Stimulated activated CD8-positive, alpha-beta memory T cell treated with anti-CD3 and anti-CD28 coated beads, Interleukin-4, amount 100 ng/mL, for 4 hours (primary cell): ENCODE measurements at places on chromosomes 11 and 22.

GRCh38 chr22:28952857-28953256, 69.5 kb downstream of the ZNRF3 start:
- DNase-seq = no peak

DNA sequence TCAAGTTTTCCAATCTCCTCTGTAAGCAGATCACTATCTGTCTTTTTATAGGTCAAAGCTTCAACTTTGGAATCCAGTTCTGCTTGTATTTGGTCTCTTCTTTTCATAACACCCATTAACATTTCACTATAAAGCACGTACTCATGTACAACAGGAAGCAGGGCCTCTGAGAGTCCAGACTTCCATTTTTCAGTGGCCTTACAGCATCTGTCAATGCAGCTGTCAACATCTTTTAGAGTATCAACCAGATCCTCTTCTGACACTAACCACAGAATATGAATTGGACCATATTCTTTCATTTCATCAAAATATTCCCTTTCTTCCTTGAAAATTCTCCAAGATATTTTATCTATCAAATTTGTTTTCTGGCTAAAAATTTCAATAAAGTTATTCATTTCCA, 24.7 kb upstream of the SLN start:
- DNase-seq = no peak

DNA sequence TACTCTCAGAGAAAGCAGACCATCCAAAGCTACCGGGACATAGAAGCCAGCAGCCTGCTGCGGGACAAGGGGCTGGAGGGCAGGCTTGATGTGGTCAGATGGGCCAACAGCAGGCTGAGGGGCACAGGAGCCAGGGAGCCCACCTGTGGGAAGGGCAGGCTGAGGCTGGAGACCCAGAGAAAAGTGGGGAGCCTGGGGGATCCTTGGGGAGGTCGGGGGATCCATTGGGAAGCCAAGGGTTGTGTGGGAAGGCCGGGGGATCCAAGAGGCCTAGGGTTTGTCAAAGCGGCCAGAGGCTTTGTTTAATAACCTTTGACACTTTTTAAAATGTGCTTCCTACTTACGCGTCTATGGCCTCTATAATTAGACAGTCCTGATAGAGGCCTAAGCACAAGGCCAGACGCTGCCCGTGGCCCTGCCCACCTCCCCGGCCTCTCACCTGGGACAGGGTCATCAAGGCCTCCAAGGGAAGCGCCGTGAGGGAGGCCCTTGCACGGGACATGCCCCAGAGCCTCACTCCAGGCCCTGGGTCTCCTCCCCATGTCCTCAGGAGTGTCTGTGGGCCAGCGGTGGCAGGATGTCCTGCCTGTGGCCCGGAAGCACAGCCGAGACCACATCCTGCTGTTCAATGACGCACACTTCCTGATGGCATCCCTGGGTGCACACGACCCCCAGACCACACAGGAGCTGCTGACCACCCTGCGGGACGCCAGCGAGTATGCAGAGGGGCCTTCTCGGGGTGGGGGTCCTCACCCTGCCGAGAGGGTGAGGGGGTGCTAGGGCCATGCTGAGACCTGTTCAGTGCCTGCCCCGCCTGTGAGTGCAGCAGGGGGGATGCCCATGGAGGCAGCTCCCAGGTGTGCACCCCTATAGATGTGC, 8.6 kb upstream of the GTSE1 start:
- DNase-seq = no peak

DNA sequence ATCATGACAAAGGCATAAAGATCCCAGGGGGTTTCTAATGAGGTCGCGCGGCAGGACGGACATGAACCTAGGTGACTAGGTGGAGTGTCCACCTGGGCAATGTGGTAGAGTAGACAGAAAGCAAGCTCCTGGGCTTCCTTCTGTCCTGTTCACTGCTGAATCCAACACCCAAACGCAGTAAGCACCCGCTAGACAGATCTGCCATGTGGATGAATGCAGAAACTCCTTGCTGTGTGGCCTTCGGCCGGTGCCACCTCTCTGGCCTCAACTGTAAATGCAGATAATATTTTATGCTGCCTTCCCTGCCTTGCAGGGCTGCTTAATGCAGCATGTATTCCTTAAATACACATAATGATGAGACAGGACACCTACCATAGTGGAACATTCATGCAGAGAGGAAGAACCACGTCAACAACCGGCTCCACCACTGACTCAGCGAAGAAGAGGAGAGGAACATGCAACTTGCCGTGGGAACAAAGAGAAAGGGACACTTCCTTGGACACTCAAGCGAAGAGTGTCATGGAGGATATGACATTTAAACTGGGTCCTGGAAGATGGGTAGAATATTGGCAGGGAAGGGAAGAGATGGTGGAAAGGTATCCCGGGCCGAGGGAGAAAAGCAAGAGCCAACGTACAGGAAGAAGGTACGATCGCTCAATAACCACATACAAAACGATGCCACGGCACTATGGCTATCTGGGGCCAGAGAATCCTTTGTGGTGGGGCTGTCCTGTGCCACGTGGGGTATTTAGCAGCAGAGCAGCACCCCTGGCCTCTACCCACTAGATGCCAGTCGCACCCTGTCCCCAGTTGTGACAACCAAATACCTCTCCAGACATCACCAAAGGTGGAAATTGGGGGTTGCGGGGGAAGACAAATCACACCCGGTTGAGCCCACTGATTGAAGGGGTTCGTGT, 30.8 kb downstream of the MYH9 start:
- DNase-seq = peak; percentile 58

GRCh38 chr11:118434553-118435289, 1.6 kb upstream of the KMT2A start:
- DNase-seq = no peak

DNA sequence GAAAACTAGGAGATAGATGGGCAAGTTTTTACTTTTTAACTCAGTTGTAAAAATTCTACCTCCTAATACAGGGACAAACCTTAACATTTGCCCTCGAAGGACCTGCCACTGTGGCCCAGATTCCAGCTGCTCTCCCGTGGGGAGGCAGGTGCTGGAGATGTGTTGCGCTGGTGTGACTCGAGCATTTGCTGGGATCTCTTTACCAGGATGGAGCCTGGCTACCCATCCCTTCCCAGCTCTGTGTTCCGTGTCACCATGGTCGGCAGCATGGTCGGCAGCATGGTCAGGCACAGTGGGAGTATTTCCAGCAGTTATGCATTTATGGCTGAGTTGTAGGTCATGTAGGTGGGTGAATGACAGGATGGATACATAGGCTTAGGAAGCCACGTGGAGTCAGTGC, 41.1 kb downstream of the OTOG start:
- DNase-seq = no peak

- no peak for DNase-seq
These were observed 139.8 kb upstream of the SNX19 start for GRCh38 chr11:131056036-131056435.

- DNase-seq = no peak
These were observed 144.8 kb downstream of the WNT7B start for GRCh38 chr22:45832180-45832579.

DNA sequence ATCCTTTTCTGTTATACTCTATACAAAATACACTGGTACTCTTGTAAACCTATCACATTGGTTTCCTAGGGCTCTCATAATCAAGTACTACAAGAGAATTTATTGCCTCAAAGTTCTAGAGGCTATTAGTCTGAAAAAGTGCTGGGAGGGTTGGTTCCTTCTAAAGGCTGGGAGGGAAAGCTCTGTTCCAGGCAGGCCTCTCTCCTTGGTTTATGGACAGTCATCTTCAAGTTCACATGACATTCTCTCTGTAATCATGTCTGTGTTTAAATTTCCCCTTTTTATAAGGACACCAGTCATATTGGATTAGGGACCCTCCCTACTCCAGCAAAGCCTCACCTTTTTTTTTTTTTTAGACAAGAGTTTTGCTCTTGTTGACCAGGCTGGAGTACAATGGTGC, 9.1 kb downstream of the SLC36A4 start:
- no peak for DNase-seq

DNA sequence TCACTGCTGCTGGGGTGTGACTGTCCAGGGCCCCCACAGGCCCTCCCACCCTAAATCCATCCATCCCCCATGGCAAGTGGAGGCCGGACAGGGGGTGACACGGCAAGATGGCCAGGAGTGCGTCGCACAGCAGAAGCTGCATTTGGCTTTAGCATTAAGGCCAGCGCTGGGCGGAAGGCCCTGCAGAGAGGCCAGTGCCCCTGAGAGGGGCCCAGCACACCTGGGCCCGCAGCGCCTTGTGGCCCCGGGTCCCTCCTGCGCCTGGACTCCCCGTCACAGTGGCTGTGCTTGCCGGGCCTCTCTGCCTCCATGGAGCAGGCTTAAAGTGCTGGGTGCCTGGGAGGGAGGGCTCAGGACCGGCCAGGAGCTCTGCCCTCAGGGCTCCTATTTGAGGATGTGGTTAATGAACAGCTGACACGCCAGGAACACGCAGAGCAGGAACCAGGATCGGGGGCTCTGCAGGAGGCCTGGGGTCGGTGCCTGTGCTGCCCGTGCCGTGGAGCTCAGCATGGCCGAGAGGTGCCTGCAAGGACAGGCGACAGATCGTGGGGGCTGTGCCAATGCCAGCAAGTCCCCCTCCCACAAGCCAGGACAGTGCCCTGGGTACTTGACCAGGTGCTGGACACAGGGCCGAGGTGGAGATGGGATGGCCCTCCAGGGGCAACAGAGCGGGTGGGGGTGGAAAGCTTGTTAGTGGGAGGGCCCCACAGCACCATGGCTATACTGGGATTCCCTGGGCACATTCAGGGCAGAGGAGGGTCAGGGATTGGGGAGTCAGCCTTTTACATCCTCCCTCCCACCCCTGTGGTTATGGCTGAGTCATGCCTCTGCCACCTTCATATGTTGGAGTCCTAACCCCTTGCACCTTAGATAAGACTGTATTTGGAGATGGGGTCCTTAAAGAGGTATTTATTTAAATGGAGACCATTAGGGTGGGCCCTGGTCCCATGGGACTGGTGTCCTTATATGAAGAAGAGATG, 30.9 kb upstream of the CARS1 start:
- no peak for DNase-seq

GRCh38 chr22:47631571-47632102, 869.2 kb downstream of the TBC1D22A start:
- no peak for DNase-seq

GRCh38 chr22:23526596-23527316, 53.3 kb downstream of the IGLL1 start:
- no peak for DNase-seq

GRCh38 chr11:74646215-74646614, 53.8 kb downstream of the POLD3 start:
- DNase-seq = no peak

DNA sequence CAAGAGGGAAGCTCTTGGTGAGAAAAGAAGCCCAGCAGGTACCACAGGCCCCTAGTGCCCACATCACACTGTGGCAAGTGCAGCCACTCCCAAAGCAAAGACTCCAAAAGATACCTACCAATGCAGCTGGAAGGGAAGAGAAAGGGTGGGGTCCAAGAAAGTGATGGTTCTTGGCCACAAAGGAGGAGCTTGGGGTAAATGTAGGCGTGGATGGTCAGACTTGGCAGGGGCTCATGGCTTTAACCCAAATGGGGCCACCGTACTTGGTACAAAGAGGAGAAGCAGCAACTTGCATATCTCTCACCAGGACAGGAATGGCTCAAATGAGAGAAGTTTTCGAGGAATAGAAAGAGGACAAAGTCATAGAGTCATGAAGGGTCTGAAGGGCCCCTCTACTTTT, 4.8 kb downstream of the MAP3K11 start:
- no peak for DNase-seq

DNA sequence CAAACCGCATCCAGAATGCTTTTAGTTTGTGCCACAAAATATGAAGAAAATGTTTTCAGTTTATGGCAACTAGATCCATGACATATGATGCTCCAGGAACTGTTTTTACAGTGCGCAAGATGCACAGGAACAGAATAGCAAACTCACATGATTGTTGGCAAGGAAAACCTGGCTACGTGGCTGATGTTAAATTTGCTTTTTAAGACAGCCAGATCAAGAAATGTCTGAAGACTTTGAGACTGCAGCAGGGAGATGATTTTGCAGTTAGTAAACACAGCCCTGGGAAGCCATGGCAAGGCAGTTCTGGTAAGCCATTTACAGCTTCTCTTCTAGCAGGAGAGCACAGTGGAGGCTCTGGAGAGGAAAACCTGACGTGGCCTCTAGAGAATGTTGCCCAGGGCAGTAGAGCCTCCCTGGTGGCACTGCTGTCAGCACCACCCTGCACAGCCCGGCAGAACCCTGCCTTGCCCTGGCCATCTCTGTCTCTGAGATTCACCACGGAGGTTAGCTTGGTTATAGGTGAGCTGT, 69.8 kb upstream of the TNRC6B start:
- no peak for DNase-seq

- no peak for DNase-seq
These were observed 13.9 kb downstream of the TMEM184B start for GRCh38 chr22:38258895-38259294.

- DNase-seq = no peak
These were observed 199.7 kb downstream of the FAT3 start for GRCh38 chr11:92424281-92424680.

- no peak for DNase-seq
These were observed 76.9 kb downstream of the KCNJ1 start for GRCh38 chr11:128790196-128790595.

DNA sequence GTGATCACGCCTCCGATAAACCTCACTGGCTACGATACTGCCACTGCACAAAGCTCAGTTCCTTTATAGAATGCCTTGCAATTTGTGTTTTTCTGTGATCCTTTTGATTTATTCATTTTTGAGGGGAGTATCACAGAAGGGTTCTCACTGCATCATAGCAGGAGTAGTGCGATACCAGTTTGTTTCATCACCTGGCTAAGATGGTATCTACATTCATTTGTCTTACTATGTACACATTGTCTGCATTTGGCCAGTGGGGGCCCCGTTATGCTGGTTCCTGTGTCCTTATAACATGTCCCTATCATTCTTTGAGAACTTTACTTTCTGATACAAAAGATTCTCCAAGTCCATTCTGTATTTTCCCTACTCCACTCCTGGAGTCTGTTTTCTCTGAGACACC, 44.6 kb downstream of the APLP2 start:
- DNase-seq = no peak

DNA sequence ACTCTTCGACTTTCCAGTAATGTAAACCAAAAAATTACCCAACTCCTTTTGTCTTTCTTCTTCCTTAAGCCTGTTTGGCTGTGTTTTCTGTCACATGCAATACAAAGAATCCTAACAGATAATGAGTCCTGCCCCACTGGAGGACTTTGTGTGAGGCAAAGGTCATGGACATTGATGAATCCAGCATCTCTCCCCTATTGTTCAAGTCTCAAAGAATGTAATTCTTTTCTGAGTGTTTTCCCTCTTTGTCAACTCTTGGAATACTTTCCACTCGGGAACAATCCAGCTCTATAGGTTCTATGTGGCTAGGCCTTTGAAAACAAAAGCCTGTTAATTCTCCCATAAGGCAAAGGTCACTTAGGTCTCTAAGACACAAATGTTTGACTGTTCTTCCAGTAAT, 100.7 kb downstream of the FAR1 start:
- DNase-seq = no peak

- DNase-seq = no peak
These were observed 312.5 kb upstream of the ANO3 start for GRCh38 chr11:26019386-26019785.

- no peak for DNase-seq
These were observed 706.8 kb upstream of the ANO3 start for GRCh38 chr11:25625094-25625493.

DNA sequence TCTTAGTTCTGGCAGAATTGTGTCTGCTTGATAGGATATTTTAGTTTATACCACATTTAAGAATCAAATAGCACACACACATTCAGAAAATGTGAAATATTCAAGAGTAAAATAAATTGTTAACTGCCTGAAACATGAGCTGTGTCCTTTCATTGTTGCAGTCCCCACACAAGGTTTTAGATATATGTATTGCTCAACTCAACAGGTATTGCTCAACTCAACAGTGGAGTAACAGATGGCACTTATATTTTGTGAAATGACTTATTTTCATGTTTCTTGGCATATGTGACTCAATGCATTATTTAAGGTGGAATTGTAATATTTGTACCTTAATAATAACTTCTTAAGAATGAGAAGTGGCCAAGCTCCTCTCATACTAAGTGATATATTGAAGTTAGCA, 760.3 kb downstream of the CNTN5 start:
- DNase-seq = no peak
